ENCODE measurements at places on chromosomes 7 and 10.

- no peak for DNase-seq
Observed at GRCh38 chr10:78515038-78515872, 481.6 kb downstream of the RPS24 start.

DNA sequence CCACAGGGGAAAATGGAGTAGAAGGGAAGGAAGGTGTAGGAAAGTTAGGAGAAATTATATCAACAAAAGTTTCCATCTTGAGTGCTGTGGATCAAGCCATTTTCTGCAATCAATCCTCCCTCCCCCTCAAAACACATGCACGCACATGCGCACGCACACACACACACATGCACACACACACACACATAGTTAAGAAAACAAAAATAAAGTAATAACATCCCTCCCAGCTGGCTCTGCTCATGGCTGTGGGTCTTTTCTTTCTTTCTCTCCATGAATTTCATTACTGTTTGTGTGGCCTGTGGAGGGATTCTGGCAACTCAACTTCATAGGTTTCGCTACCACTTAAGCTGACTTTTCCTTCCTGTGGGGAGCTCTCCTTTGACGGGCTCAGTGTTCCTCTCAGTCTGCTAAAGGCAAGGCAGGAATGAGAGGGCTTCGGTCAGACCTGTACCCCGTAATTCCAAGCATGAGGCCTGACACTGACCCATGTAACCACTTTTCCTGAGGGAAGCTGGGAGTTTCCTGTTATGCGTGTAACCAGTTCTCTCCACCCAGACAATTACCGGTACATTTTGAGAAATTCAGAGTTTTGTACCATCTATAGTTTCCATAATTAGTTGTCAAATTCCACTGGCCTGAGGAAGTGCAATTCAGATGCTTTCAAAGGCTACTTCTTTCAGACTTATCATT is 79.8 kb downstream of the ZNF92 start:
- no peak for DNase-seq

- DNase-seq: no peak
Observed at GRCh38 chr7:30237271-30237695, 47.1 kb upstream of the ZNRF2 start.

DNA sequence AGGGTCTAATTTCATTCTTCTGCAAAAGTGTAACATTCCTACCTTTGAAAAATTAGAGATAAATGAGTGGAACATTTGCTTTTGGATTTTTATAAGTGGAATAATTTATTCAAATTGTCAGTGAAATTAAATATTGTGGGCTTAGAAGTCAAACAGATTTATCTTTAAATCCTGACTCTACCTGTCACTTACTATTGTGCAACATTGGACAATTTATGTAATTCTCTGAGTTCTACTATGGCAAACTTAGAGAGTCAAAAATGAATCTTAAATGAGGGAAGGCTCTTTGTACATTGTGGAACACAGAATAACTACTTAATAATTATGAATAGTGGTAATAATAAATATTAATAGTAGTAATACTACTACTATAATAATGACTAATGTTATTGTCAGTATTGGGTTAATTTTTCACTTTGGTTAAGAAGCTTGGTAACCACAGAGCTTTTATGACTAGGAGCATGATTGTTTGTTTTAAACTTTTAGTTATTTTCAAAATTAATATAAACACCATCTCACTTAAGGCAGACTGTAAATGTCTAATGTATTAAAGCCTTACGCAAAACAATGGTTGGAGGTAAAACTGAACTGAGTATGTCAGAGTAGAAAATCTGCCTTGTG is 70.0 kb downstream of the PRKG1 start:
- no peak for DNase-seq
